EL (cell line): ENCODE measurements at places on chromosomes 3 and 15.

DNA sequence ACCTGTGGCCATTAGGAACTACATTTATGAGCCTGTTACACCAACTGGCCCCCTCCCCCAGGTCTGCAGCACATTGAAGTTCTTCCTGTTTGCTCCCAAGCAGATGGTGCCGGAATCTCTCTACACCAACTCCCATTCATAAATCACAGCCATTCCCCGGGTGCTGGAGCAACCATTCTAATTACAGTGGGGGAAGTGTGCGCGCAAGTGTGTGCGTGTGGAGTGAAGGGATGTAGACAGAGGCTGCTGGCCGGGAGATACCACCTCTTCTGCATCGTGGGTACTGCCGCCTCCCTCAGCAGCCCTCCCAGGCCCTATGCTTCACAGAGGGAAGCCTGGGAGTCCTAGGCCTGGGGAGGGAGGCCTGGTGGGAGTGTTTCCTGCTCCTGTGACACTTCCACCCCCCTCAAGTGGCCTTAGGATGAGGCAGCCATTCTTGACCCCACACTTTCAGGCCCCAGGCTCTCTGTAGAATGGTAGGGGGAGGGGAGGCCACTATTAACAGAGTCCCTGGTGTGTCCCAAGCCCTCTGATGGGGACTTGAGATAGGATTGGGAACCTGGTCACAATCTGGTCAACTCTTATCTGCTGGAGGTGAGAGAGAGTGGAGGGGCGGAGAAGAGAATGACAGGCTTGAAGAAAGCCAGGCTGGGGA, 69.1 kb downstream of the MAGEF1 start:
- no peak for DNase-seq

- DNase-seq = no peak
These were observed 357.9 kb downstream of the RORA start for GRCh38 chr15:60871152-60871551.

DNA sequence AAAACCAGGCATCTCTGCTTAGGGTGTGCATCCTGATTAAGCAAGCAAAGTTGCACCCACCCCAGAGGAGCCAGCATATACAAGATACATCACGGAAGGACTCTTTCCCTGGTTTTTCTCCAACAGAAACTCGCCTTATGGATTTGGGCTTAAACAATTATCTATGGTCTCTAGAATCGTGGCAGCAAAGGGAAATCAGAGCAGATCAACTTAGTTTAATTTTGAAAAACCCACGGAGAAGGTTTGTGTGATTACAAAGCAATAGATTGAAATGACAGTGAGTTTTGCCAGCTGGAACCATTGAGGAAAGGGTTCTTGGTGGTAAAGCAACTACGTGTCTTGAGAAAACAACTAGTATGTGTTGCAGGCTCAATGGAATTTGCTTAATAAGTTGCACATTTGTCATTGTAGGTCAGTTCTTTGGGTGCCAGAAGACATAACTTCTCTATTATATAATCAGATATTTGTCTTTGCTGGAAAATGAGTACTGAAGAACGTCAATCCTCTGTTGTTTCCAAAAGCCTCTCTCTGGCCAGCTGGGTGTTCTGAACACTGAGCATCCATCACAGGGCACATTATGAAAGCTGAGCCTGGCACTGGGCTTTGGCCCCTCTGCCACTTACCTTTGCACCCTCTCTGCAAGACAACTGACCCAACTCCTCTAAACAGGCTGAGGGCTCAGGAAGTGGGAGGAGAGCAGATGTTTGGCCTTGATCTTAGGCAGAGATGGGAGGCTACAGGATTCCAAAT, 75.7 kb upstream of the FBN1 start:
- DNase-seq = peak; percentile 36

GRCh38 chr15:77160562-77161478, 89.9 kb upstream of the TSPAN3 start:
- no peak for DNase-seq

DNA sequence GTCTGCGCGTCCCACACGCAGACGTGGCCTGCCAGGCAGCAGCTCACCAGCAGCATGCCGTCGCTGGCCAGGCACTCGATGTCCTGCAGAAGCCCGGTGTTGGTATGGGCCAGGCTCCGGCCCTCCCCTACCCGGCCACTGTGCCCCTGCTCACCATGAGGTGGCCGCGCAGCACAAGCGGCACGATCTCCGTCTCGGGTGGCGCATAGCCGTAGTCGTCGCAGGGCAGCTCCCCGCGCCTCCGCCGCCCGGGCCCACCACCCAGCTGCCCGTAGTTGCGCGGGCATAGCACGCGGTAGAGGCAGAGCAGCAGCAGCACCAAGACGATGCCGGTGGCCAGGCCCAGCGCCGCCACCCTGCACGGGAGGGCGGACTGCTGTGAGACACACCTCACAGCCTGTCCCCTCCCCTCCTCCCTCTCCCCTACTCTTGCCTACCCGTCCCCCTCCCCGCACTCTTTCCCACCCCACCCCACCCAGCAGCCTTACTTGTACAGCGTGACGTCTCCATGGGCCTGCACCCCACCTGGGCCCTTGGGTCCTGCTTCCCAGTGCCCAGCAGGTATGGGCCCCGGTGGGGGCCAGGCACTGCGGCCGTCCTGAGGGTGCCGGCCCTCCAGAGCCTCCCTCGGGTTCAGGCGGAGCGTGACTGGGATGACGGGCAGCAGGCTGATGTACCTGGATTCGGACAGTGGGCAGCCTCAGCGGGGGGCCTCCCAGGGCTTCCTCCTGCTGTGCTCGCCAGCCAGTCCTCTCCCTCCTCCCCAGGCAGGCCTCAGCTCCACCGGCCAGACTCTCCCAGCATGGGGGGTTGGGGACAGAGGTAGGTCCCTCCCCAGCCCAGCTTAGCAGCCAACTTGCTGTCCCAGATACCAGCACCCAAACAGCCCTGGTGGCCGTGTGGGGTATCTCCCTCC, 37.6 kb downstream of the PTPN23 start:
- DNase-seq = no peak

DNA sequence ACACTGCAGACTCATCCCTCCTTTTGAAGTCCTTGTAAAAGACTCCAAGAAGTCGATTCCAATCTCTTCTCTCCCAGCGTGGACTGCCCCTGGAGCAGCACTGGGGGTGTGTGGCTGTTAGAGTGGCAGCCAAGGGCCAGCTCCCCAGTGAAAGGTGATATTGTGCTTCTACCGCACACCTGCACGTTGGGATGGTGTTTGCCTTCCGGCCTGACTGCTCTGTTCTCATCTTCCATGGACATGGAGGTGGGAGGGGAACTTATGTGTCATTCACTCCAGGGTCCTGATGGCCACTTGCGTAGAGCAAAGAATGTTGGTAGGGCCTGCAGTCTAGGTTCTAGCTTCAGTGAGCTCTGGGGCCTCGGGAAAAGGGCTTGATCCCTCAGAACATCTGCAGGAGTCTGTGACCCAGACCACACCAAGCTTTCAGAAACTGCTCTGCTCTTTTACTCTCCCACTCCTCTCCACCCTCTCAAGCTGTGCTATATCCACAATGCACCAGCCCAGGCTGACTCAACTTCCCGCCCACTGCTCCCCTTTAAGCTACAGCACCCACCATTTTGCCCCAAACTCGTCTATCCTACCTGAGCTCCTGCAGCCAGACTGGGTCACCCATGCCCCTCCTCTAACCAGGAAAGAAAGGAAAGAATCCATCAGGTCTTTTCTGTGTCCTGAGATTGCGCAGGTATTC, 31.3 kb downstream of the LIPC start:
- DNase-seq = no peak

DNA sequence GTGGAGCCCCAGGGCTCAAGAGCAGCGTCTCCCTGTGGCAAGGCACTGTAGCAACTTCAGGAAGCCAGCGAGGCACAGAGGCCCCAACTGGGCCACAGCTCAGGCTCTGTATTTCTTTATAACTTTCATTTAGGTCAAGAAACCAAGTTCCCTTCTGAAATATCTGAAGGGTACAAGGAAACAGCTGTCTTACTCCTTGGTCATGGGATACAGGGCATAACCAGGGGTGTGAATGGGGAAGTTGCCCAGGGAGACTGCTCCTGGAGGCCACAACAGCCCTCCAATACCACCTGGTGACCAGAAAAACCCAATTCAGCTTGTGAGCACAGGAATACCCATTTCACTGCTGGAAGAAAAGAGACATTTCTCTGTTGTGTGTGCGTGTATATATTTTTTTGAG, 13.3 kb upstream of the SPTBN5 start:
- DNase-seq = no peak

DNA sequence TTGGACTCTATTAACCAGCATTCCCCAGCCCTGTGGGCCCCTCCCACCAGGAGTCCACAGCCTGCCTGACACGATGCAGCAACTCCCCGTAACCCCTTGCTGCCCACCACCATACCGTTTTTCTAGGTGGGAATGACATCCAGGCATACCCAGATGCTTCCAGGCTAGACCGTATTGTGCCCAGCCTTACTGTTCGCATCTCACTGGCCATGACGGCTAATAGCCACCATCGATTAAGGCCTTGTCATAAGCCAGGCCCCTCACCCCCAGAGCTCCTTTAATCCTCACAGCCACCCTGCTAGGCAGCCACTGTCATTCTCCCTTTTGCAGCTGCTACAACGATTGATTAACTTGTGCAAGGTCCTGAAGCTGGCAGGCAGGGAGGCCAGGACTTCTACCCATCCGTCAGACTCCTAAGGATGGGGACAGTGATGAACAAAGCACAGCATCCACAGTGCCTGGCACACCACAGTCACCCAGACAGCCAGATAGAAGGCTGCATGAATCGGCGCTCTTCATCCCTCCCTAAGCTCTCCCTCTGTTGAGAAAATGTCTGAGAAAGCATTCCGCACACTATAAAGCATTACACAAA, 60.0 kb upstream of the FLNB start:
- no peak for DNase-seq

GRCh38 chr3:172982736-172983364, 158.2 kb downstream of the SPATA16 start:
- peak; percentile 7 for DNase-seq

GRCh38 chr3:53361852-53362251, 14.5 kb upstream of the DCP1A start:
- DNase-seq = no peak

DNA sequence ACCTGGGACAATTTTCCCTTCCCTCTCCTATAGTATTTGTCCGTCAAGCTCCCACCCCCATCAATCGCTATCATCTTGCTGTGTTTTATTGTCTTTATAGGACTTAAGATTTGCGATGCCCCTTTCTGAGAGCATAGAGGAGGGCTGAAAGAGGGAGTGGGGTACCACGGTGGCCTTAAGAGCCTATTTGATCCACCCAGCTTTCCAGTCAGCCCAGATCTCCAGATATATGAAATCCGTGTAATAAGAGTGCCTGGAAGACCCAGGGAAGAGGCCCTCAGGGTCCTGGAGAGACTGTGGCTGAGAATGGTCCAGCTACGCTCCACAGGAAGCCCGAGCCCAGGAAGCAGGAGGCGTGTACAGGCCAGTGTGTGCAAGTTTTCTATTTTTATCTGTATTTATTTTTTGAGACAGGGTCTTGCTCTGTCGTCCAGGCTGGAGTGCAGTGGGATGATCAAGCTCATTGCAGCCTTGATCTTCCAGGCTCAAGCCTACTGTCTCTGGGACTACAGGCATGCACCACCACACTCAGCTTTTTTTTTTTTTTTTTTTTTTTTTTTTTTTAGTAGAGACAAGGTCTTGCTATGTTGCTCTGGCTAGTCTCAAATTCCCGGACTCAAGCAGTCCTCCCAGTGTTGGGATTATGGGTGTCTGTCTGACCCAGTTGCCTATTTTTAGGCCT, 964 bp upstream of the NCKIPSD start:
- DNase-seq = no peak
